ENCODE measurements at places on chromosomes 7 and 10.

GRCh38 chr10:113716109-113716910 is 35.2 kb upstream of the PLEKHS1 start:
- no peak for DNase-seq

- no peak for DNase-seq
These were observed 2.2 kb downstream of the FAM53B start for GRCh38 chr10:124741922-124742412.

- DNase-seq, result no peak
These were observed 110.4 kb downstream of the TCF7L2 start for GRCh38 chr10:113060201-113061053.

DNA sequence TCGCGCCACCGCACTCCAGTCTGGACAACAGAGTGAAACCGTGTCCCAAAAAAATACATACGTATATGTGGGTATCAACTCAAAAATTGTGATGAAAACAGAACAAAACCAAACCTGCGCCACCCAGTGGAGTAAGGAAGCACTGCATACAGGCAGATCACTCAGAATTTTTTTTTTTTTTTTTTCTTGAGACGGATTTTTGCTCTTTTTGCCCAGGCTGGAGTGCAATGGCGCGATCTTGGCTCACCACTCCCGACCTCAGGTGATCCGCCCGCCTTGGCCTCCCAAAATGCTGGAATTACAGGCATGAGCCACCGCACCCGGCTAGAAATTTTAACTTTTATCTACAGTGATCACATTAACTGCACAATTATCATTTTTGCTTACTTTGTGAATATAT is 9.1 kb upstream of the TMEM236 start:
- peak; percentile 61 for DNase-seq

DNA sequence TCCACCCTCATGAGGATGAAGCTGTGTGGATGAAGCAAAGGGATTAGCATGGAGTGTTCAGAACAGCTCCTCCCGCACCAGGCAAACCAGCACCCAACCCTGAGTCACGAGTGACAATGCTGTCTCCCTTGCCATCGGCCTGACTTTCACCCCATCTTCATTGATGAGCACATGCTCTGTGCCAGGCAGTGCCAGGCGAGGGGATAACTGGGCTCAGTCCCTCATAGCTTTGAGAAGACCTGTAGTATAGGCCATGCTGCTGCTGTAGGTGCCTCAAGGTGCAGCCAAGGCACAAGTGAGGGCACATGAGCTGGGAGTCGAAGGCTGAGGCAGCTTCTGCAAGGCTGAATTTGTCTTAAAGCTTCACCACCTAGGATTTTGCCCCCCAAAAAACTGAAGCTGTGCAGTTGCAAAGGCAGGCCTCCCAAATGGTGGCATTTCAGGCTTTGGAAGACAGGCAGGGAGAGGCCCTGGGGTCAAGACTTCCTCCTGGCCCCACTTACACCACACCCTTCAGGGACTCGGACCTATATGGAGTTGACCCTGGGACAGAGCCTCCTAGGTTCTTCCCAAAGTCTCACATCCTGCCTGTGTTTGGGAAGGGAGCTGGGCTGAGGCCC is 54.2 kb upstream of the GDF10 start:
- DNase-seq, result no peak

GRCh38 chr7:40531956-40532355 is 397.2 kb downstream of the SUGCT start:
- DNase-seq, result no peak

All from D341Med (cell line).